ENCODE measurements at places on chromosomes 16 and 17. TPM values are rescaled to one million over a fixed set of nuclear protein-coding genes. Genes with fewer than 3 reads are reported as not detected.

- DNase-seq, result no peak
Measured at GRCh38 chr17:67990909-67991308, 5.4 kb downstream of the C17orf58 start.

DNA sequence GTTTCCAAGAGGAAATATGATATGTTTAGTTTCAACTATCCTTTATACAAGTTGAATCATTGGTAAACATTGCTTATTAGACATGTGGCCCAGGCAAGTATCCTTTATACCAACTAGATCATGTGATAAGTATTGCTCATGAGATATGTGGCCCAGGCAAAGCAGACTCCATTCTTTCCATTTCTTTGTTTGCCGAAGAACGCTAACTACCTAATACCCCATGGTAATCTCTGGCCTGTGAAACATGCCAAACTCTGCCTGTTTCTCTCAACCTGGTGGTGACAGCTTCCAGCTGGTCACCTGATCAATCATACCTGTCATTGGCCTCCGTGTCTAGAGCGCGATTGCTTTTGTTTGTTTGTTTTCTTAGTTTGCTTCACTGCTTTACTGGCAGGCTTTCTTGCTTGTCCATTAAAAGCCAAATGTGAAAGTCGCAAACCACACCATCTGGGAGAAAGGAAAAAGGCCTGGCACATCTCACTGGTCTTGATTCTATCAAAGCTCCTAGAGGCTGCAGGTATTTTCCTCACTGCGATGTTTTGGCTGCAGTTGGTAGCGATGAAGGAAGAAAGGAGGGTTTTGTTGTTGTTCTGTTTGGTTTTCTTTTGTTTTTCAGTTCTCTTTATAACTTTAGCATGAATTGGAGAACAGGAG is 686.2 kb downstream of the KCNJ2 start:
- no peak for DNase-seq

GRCh38 chr17:8120520-8121406 is 2.4 kb upstream of the ALOXE3 start:
- DNase-seq, result no peak

DNA sequence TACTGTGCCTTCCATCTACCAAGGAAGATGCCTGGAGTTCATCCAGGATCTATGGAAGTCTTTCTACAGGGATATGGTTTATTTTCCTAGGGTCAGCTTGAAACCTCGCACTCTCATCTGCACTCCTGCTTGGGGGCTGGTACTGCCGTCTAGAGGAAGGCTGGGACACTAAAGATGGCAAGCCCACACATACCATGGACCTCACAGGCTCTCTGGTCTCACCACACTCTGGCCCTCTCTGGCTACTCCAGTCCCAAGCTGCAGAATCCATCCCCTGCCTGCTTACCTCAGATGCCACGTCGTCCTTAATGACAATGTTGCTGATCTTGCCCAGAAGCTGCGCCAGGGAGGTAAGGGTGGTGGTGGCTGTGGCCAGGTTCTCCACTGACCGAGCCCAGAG is 2.1 kb upstream of the UNC119 start:
- DNase-seq, result no peak

Gene FA2H
- total RNA-seq, result not detected

DNA sequence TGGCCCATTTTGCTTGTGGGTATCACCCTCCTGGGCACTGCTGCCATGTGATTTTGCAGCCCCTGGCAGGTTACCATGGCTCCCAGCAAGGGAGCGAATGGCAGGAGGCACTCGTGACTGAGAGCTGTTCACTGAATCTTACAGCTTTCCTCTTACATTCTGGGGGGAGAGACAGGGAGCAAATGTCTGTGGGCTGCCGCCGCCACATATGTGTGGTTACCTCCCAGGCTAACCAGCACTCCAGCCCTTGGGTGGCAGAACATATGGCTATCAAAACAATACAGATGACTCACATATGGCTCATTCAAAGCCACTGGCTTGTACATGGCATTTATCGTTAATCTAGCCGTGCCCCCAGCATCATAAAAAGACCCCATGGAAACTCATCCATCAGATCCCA is 19.8 kb downstream of the GTF3C1 start:
- no peak for DNase-seq

DNA sequence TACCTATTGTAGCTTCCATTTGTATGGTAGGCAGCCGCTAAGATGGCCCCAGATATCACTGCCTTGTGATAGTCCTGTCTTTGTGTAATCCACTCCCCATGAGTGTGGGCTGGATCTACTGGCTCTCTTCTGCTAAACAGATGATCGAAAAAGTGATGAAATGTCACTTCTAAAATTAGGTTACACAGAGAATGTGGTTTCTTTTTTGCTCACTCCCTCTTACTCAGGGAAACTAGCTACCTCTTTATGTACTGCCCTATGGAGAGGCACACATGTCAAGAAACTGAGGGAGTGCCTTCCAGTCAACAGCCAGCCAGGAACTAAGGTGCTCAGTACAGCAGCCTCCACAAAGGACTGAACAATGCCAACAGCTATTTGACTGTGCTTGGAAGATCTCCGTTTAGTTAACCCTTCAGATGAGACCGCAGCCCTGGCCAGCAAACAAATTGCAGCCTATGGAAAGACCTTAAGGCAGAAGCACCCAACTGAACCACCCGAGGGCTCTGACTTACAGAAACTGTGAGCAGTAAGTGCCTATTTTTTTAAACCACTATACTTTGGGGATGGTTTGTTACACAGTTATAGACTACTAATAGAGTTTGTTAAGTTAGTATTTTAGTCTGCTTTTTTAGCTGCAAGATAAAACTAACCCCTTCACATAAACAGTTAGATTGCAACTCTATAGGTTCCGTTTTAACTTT is 113.2 kb upstream of the MAF start:
- no peak for DNase-seq

- DNase-seq, result no peak
Measured at GRCh38 chr16:71383054-71383773, 24.7 kb downstream of the CALB2 start.

Gene SYCE1L
- total RNA-seq, result 2.8 TPM

- DNase-seq, result no peak
Measured at GRCh38 chr17:68734187-68734900, 133.2 kb upstream of the FAM20A start.

Gene ZNF821
- 5.2 TPM for total RNA-seq

Gene LPO
- total RNA-seq, result not detected

GRCh38 chr17:5715478-5715877 is 131.2 kb upstream of the NLRP1 start:
- no peak for DNase-seq

DNA sequence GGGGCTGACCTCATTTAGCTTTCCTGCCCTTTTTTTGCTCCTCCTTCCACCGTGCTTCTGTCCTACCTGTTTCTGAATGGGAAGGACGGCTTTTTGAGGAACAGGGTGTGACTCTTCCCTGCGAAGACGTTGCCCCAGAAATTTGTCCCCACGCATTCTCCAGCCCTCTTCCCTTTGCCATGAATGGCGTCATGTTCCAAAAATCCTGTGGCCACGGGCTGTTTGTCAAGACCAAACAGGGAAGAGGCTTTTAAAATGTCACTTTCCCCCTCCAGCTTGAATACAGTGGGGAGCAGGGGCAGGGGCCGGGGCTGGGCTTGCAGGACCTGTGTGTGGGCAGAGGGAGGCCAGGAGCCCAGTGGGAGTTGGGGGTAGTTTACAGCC is 13.9 kb downstream of the MPRIP start:
- DNase-seq, result no peak

- DNase-seq, result no peak
Measured at GRCh38 chr16:69762814-69763598, 874 bp downstream of the WWP2 start.

GRCh38 chr17:79800325-79801155 is 3.7 kb upstream of the CBX8 start:
- DNase-seq, result no peak

- DNase-seq, result no peak
Measured at GRCh38 chr17:66579556-66579955, 255.4 kb upstream of the CACNG5 start.

DNA sequence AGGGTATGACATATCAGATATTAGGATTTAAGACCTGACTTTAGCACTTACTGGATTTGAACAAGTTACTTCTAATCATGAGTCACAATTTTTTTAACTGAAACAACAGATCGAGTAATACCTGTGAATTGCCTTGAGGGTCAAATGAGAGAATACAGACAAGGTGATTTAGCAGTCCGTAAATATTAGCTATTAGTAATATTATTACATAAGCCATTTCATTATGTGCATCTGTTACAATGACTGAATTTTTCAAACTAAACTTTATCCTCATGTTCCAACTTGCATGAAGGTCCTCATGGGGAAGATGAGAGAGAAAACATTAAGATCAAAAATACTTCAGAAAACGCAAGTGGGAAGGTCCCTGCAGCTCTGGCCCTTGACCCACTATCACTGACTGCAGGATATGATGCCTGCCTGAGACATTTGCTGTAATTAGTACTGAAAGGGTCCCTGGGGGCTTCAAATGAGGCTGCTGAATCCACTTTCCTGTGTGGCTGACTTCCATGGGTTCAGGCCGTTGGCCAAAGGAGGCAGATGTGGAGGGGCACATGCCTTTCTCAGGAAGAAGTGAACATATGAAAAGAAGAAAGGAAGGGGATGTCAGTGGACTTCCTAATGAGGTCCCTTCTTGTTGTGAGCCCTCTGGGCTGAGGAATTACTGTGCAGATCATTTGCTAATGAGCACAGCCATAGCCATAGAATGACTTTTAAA is 441.7 kb downstream of the CDH11 start:
- DNase-seq, result no peak

Gene TMEM238L
- total RNA-seq, result not detected

- no peak for DNase-seq
Measured at GRCh38 chr17:7882068-7882467, 6.5 kb upstream of the CHD3 start.

GRCh38 chr16:67716097-67716496 is 3.0 kb downstream of the GFOD2 start:
- DNase-seq, result no peak

- no peak for DNase-seq
Measured at GRCh38 chr16:5479926-5480325, 382.3 kb upstream of the EEF2KMT start.

- DNase-seq, result no peak
Measured at GRCh38 chr16:1108299-1109252, 12.5 kb upstream of the C1QTNF8 start.

- no peak for DNase-seq
Measured at GRCh38 chr17:44543213-44543904, 13.9 kb upstream of the FZD2 start.

GRCh38 chr17:38600906-38601305 is 4.8 kb downstream of the SRCIN1 start:
- DNase-seq, result no peak

- no peak for DNase-seq
Measured at GRCh38 chr16:81427219-81427618, 17.4 kb upstream of the CMIP start.

Gene KRTAP4-4
- total RNA-seq, result not detected

Gene SGCA
- total RNA-seq, result not detected

Gene SHPK
- total RNA-seq, result 21.8 TPM

DNA sequence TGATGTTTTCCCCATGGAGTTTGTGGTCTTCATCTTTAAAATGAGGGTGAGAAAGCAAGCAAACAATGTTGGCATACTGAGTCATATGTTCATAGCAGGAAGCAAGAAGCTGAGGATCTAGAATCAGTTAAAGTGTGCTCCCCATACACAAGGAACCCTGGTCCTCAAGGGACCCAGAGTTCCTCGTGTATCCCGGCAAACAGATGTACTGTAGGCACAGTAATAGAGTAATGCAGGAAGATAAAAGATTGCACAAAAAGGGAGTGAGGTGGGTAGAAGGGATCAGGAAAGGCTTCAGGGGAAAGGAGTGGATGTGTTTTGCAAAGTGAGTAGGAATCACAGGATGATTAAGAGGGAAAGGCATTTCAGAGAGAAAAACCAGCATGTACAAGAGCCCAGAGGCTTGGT is 412.3 kb upstream of the CDH11 start:
- DNase-seq, result no peak

DNA sequence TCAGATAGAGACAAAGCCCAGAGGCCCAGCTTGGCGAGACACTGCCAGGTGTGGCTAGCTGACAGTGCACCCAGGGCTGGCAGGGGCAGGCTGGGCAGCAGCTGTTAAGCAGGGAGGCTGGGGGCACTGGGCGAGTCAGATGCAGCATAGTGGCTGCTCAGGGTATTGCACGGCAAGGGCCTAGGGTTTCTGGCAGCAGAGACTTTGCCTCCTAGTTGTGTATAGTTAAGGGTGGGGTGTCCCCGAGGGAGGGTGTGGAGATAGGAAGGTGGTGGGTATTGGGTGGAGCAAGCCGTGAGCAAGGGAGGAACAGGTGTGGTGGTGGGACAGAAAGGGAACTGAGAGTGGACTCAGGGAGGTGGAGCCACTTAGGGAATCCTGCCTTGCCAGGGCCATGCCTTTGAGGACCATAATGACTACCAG is 66.0 kb downstream of the SMPD3 start:
- DNase-seq, result no peak

Gene SHBG
- not detected for total RNA-seq

- no peak for DNase-seq
Measured at GRCh38 chr17:33674685-33675084, 381.6 kb upstream of the ASIC2 start.

DNA sequence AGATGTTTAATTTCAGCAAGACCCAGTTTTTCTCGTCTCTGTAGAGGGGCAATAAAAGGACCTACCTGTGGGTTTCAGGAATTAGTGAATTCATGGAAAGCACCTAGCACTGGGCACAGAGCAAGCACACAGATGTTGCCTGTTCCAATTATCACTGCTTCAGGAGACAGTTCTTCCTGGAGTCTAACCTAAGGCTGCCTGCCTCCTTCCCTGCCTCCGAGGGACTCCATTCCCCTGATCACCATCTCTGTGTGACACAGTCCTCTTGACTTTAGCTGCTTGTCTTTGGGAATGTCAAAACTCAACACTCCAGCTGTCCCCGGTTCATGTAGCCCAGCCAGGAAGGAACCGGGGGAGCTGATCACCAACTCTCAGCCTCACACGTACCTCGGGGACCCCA is 474.9 kb downstream of the SLC39A11 start:
- DNase-seq, result no peak

Gene ITGAL
- total RNA-seq, result not detected

GRCh38 chr17:49112936-49113335 is 19.6 kb upstream of the B4GALNT2 start:
- DNase-seq, result no peak

DNA sequence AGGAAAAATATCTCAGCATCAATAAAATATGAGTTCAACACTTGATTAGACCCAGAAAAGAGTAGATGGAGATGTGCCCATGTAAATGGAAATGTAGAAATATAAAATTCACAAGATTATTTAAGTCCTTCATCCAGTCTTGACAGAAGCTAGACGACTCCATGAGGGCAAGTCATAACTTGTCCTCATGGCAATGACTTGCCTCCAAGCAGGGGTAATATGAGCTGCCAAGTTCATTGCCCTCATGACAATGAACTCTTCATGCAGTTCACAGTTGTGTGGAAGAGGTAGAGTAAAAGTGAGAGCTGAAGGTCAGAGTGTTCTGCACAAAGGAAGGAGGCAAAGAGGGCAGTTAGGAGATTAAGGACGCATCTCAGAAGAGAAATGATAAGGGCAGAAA is 22.3 kb downstream of the CDH11 start:
- no peak for DNase-seq

GRCh38 chr16:10662212-10662611 is 32.5 kb downstream of the TEKT5 start:
- DNase-seq, result no peak
